ENCODE measurements at places on chromosomes 7 and 10.
A peak's percentile ranks its signal among the peaks of the same experiment; 100 is the strongest.

DNA sequence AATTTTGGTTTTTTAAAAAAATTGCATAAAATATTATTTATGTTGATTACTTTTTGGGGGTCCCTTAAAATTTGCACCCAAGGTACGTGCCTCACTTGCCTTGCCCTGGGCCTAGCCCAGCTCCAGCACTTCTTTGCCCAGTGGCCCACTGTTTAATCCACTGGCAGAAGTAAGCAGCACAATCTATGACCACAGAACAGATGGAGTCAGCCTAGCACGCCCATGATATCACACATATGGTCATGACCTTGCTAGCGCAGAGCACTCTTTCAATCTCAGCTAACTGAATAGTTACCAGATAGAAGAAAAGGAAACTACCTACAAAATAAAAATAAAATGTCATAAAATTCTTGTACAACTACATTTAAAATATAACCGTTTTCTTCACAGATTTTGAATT, 5.6 kb downstream of the OGA start:
- no peak for DNase-seq

DNA sequence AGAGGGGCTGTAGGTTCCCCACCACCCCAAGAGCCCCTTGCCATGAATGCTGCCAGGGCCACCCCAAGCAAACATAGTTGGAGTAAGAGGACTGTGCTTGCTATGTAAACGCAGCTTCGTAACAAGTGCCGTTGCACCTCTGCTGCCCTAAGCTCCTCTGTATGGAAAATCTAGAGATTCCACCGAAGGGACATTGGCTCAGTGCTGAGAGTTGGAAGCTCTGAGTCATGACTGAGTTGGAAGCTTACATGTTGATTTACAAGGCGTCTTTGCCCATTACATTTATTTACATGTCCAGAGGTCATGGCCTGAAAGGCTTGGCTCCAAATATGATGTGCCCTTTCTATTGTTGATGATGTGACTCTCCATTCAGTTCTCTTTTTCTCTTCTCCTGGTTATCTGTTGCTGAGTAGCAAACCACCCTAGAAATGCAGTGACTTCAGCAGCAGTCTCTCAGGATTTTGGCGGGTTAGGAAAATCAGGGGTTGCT, 233.1 kb upstream of the TCF7L2 start:
- no peak for DNase-seq

- DNase-seq = no peak
Observed at GRCh38 chr7:102914585-102914984, 1.8 kb downstream of the LRRC17 start.

- no peak for DNase-seq
Observed at GRCh38 chr7:486216-486743, 33.4 kb downstream of the PDGFA start.

DNA sequence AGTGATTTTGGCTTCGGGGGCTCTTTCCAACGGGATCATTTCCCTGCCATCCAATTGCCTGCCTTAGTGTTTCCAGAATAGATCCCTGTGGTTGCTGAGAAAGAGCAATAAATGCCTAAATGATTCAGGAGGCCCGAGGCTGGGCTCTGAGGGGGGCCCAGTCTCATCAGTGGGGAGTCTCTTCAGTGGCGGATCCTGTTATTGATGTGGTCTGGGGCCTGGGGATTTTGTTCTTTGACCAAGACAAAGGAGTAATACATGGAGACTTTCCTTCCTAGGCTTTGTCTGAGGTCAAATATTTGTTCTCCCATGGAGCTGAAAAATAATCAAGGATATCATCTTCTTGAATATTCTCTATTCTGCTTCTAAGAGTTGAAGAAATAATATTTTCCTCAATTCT, 40.8 kb downstream of the TAS2R41 start:
- DNase-seq = no peak

- DNase-seq = no peak
Observed at GRCh38 chr7:40400525-40400924, 265.7 kb downstream of the SUGCT start.

- DNase-seq = no peak
Observed at GRCh38 chr10:33142295-33142694, 184.3 kb upstream of the ITGB1 start.

DNA sequence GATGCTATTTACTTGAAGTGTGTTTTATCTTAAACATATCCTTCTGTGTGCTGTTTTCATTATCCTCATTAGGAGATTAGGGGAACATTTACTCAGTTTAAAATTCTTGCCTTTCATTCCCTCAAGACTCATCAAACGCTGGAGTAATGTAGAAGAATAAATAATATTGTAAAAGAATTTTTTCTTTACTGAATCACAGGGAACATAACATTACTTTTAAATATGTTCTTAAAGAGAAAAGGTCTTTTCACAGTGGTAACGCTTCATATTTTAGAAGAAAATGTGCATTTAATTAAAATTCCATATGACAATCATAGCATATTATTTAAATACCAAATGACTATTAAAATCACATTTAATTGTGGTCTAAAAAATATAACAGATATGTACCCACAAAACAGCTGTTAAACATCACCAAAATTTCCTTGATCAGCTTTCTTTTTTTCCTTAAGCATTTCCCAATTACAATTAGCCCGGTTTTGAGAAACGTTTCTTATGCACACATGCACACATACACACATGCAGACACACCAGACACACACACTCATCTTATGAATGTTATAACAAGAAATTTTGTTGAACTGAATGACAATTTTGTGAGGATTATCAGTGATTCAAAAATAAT, 102.0 kb upstream of the GLI3 start:
- no peak for DNase-seq

GRCh38 chr10:66941491-66941890, 15.7 kb downstream of the LRRTM3 start:
- DNase-seq = no peak

DNA sequence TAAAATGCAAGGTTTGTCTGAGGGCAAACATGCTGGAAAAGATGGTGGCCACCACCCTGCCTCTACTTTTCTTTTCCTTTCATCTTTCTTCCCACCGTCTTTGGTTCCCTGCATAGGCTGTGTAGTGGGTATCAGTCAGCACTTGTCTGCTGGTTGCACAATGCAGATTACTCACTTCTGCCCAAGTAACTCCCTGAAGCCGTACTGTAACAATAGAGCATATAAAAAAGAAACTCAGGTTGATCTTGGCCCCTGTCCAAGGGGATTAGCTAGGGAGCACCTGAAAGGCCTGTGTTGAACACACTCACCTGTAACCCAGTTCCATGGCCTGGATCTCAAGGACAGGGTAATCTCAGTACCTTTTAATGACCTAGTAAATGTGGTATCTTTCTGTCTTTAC, 533.0 kb upstream of the GALNT17 start:
- DNase-seq = peak; percentile 5

DNA sequence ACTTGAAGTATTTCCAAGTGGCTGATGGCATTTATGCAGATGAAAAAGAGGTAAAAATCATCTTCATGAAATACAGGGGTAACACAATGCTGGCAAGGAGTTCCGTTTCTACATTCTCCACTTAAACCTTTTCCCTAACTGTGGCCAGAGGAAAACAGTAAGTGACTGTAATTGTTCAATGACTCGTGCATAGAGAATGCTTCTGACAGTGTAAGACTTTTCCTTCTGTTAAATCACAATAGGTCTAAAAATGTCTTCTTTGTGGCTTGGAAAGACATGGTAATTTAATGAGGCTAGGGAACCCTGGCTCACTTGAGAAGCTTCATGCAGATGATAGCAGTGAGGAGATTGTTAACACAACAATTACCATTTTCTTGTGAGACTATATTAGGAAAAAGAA, 50.3 kb upstream of the RSU1 start:
- no peak for DNase-seq

DNA sequence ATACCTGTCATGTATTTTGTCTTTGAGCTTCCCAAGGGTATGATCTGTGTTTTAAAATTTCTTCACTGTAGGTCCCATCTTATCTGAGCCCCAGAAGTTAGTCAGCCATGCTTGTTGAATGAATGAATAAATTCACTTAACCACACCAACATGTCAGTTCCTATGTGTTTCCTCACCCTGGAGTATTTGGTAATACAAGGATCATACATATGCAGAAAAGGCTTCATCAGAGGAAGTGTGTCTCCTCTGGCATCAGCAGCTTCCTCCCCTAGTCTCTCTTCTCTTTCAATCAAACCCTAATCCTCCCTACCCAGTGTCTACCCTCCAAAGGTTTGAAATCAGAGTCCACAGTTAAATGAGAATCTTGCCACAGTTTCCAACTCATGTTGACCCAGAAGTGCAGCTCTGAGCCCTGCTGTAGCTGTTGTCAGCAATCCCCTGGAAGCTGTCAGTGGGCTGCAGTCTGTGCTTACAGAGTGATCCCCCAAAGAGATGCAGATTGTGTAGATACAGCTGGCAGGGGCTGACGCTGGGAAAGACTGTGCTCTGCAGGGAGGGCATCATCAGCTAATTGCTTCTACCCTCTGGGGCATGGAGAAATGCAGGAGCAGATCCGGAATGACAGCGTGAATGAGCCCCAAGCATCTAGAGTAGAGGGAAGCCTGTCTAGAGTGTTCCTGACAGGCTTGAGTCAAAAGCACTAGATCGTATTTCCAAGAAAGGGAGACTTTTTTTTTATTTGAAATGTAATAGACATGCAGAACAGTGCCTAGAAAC, 105.0 kb upstream of the WDR11 start:
- DNase-seq = no peak

DNA sequence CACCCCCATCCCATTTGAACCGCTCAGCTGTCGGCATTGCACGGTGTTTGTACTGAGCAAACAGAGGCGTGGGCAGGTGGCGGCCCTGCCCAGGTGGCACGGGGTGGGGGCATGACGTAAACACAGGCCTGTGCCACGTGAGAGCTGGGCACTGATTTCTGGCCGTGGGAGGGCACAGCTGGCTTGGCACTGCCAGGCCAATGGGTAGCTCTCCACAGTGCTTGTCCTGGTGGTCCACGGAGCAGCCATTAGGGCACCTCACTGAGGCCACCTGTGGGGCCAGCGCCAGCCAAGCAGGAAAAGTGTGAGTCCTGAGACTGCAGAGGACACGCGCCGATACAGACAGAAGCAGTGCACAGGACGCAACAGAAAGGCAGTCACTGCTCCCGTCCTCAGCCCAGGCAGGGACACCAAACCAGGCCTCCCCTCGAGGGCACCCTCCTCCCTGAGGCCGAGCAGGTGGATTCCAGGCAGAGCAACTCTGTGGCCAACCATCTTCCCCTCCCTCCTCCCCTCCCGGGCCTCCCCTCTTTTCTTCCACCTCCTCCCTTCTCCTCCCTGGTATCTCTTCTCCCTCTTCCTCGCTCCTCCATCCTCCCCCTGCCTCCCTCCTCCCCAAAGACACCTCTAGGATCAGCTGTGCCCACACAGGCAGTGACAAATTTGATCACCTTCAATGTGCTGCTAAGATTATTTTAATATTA, 258.7 kb downstream of the ELFN1 start:
- DNase-seq = no peak

DNA sequence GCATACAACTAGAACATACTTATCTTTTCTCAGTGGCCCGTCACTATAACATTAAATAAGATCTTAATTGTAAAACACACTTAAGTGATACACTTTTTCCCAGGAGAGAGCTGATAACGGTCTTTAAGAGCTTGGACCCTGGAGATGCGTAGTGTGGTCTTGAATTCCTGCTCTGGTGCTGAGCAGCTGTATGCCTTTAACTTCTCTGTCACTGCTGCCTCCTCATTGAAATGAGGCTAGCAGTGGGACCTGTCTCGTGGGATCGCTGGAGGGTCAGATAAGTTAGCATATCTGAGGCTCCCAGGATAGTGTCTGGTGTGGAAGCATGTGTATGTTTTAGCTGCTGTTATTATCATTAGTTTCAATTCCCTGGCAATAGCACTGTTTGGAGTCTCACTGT, 194.9 kb downstream of the SDK1 start:
- DNase-seq = no peak

- no peak for DNase-seq
Observed at GRCh38 chr7:33714208-33714607, 191.1 kb upstream of the BMPER start.

DNA sequence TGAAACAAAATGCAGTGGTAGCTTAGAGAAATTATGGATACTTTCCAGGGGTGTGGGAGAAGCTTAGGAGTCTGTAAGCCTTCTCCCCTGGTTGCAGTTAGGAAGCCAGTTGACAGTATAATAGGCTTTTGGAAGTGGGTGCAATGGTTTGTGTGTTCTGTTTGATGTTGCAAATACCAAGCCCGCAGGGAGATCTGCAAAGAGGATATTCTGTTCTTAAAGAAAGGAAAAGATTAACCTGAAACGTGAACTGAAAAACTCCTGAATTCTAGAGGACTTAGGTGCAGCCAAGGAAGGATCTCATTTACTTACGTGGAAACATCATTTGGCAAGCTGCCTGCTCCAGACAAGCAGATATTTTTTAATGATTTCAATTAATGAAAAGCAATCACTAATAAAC, 496.6 kb downstream of the AUTS2 start:
- DNase-seq = no peak

DNA sequence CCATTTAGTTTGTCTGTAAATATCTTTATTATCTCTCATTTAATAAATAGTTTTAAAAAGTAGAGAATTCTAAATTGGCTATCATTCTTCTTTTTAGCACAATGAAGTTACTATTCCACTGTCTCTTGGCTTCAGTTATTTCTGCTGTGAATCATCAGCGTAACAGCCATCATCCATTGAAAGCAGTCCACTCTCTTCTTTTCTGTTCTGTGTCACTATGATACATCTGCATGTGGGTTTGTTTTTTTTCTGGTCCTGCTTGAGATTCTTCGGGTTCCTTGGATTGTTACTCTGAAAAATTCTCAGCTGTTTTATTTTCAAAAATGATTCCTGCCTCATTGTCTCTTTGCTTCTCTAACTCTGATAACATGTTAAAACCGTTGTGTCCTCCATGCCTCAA, 52.5 kb downstream of the CSGALNACT2 start:
- no peak for DNase-seq

DNA sequence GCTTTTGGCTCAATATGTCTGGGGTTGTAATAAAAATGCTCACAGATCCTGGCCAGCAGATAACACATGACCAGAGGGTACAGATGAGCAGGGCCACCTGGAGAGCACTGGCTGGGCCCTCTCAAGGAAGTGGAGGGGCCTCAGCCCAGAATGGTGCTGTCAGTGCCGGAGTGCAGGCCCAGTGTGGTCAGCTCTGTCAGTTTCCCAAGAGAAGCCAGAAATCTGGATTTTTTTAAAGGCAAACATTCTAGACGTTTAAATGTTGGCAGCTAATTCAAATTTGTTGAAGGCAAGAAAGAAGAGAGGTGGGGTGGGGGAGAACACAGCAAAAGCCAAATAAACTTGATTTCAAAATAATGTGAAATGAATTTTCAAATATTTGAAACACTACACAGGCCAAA, 2.0 kb downstream of the C10orf105 start:
- DNase-seq = no peak

DNA sequence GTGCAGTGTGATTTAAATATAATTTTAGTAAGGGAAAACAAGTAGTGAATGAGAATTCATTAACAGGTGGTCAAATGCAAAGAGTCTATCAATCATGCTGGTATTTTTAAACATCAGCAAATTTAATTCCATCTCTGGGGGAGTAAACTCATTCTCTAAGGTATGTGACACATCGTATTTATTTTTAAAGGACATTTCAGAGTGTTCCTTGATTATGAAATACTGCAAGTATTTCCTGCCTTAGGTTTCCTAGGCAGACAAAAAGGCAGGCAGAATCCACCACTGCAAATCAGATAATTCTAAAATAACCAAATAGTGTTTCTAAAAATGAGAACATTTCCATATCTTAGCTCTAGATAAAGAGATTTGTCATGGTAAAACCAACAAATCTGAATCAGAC, 193.8 kb downstream of the LRRTM3 start:
- no peak for DNase-seq

- peak; percentile 77 for DNase-seq
Observed at GRCh38 chr10:62817766-62818425, 1.7 kb upstream of the EGR2 start.

- DNase-seq = no peak
Observed at GRCh38 chr7:148838905-148839304, 45.2 kb downstream of the EZH2 start.

GRCh38 chr7:105026750-105027149, 12.7 kb downstream of the KMT2E start:
- no peak for DNase-seq
